ENCODE measurements at places on chromosomes 5 and 9.

- DNase-seq = no peak
Measured at GRCh38 chr5:122056913-122057312, 21.1 kb downstream of the LOX start.

DNA sequence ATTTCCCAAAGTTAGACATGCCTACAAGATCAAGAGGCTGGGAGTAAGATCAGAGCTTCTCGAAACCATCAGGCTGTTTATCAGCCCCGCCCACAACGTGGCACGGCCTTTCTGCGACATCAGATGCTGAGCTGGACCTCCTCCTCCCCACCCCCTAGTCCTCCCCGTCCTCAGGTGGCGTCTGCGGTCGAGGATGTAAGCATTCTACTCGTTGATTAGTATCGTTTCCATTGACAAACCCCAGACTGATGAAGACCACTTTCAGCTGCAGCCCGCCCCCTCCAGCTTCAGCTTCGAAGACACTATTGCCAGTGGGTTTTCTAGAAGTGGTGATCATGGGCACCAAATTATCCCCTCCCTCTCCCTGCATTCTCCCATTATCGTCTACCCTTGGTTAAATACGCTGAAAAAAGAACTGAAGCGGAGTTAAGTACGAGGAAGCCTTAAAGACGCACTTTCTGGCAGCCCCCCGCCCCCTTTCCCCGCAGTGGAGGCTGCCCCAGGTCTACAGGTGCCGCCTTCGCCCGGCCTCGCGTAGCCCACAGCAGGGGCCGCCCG, 1.1 kb downstream of the PPIC start:
- DNase-seq = peak; percentile 75

DNA sequence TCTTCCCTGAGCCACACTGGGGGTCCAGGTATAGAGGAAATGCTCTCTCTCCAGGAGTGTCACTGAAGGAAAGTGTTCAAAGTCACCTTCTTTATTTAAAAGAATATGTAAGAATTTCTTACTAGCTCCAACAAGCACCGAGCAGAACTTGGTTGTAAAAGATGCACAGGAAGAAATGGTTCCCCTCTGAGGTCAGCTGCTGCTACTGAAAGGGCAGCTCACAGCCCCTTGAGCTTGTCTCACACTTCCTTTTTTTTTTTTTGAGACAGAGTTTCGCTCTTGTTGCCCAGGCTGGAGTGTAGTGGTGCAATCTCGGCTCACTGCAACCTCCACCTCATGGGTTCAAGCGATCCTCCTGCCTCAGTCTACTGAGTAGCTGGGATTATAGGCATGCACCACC, 77.2 kb downstream of the PRRT1B start:
- no peak for DNase-seq

GRCh38 chr5:444226-444625, 1.2 kb downstream of the EXOC3 start:
- DNase-seq = no peak

DNA sequence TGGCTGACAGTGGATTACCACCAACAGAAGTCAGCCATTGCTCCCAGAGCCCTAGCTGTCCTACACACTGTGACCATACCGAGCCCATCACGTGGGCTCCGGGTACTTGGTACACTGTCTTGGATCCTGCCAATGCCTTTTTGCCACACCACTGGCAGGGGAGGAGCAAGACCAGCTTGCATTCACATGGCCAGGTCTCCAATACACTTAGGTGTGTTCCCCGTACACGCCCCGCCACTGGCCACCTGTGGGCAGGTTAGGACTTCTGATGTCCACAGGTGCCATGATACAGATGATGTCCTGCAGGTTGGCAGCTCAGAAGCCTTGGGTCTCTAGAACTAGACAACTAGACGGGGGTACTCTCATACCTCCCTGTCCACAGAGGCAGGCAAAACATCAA, 5.4 kb upstream of the DIPK1B start:
- DNase-seq = no peak

DNA sequence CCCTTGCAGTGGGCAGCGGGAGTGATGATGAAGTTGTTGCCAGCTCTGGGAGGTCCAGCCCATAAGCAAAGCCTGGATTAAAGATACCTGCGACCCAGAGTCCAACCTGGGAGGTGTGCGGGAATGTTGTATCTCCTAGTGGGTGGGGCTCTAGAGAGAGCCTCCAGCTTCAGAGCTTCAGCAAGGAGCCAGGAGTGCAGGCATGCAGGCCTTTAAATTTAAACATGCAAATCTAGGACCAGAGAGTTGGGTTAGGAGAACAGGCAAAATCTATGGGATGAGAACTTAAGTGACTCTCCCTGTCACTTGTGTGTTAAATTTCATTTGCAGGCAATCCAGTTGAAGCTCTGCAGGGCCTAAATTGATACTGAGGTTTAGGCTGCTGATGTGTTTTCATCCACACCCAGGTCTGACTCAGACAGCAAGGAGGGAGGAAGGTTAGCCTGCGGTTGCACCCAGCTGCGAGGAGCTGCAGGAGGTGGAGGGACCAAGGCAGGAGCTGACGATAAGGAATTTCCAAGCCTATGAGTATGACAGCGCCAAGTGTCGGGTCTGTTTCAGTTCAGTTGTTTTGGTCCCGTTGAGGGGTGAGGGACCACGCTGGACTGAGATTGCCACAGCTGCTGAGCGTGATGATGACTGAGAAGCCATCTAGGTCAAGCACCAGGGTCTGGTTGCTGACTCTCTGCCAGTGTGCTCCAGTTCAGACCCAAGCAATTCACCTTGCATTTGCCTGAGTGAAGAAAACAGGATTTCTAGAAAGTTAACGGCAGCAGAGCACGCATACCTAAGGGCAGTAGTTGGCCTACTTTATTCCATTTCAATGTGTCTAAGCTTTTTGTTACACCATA, 243.0 kb downstream of the ICE1 start:
- no peak for DNase-seq

DNA sequence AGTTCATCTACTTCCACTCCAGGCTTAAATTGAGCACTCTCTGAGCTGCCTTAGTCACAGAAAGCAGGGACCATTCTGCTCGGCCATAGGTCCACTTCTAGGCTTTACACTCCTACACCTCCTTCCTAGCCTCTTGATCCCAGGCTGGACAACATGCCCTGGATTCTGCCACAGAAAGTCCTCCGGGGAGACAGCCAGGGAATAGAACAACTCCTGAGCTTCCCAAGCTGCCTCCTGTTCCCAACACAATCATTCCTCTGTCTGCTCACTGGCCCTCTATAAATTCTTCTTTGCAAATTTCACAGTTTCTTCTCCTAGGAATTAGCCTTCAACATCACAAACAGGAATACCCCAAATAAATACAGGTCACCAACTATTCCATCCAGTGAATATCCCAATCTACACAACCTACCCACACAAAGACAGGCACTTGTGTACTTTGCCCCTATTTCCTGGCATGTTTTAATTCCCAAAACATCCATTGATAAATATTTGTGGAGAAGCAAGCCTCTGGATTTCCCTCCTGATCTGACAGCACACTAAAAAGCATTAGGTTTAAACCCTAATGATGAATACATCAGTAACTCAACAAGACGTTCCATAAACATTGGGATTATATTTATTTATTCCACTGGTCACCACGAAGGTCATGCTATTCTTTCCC, 125.5 kb downstream of the ENC1 start:
- DNase-seq = no peak

DNA sequence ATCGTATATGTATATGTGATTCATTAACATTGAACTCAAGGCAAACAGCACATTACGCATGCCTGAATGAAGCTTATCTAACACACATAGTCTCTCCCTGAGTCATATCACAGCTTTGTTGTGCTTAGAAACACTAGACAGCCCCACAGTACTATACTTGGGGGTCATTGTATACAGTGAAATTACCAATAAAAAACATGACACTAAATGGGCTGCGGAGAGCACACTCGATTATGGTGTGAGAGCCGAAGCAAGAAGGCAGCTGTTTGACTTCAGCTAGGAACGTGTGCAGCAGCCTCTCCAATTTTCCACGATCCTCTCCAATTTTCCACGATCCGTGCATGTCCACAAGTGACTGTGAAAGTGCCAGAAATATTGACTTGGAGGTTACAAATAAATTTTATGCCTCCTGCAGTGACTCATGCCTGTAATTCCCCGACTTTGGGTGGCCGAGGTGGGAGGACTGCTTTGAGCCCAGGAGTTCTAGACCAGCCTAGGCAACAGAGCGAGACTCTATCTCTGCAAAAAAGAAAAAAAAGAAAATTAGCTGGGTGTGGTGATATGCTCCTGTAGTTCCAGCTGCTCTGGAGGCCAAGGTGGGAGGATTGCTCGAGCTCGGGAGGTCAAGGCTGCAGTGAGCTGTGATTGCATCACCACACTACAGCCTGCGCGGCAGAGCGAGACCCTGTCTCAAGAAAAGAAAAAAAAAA, 102.4 kb downstream of the DAPK1 start:
- no peak for DNase-seq

GRCh38 chr9:72306761-72307160, 58.2 kb downstream of the ZFAND5 start:
- DNase-seq = no peak

- no peak for DNase-seq
Measured at GRCh38 chr5:122392824-122393223, 80.8 kb downstream of the SNCAIP start.

GRCh38 chr5:135750506-135750905, 84.0 kb upstream of the SLC25A48 start:
- no peak for DNase-seq

DNA sequence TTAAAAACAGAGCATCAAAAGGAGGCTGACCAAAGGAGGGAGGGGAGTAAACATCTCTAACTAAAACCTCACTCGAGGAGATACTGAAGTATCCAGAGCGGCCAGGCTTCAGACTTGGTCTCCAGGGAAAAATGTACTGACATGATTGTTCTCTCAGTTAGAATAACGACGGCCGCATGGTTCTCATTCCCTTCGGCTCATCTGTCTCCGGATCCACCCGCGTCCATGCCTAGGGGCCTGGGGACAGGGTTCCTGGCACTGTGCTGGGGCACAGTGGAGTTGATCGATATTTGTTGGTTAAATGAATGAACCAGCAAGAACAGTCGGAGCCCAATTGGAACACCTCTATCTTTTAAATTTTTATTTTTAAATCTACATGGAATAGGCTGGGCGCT, 167.1 kb upstream of the PHYKPL start:
- DNase-seq = no peak

DNA sequence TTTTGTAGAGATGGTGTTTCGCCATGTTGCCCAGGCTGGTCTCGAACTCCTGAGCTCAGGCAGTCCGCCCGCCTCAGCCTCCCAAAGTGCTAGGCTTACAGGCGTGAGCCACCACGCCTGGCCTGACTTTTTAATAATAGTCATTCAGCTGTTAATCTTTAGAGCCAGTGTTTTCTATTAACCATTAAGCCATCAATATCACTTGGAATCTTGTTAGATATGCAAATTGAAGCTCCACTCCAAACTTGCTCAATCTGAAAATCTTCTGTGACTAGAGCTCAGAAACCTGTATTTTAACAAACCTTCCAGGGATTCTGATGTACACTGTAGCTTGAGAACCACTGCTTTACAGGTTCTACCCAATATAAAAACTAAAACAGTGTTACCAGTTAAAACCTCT, 113.5 kb downstream of the CDC42SE2 start:
- DNase-seq = no peak

DNA sequence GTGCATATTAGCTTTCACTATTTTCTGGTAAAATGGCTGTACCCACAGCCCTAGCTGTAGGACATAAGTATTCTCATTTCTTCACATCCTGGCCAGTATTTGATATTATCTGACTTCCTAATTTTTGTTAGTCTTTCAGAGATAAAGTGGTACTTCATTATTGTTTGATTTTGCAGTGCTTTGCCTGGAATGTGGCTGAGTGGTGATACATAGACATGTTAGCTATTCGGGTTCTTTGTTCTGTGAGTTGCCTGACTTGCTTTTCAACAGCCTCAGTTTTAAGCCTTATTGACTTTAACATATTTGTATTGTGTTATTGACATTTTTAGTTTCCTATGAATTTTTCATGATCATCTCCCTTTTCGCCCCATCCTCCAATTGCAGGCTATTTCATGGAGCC, 161.1 kb downstream of the GABBR2 start:
- DNase-seq = no peak

DNA sequence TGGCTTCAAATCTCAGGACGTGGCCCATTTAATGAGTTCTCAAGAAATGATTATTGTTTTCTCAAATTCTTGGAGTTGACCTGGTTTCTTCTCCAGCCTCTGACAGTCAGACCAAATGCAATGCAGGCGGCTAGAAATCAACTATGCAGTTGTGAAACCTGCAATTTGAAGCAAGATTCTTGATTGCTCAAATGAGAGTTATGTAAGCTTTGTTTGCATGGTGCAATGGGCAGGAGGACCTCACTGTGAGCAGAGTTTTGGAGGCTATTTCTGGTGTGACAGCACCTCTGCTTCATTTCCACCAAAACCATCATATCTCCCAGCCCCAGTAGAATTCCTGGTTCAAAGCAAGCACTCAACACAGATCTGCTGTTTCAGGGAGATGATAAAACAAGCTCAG, 500.0 kb upstream of the KLF4 start:
- DNase-seq = no peak

GRCh38 chr9:29241320-29241719, 1668.0 kb upstream of the C9orf72 start:
- DNase-seq = no peak

DNA sequence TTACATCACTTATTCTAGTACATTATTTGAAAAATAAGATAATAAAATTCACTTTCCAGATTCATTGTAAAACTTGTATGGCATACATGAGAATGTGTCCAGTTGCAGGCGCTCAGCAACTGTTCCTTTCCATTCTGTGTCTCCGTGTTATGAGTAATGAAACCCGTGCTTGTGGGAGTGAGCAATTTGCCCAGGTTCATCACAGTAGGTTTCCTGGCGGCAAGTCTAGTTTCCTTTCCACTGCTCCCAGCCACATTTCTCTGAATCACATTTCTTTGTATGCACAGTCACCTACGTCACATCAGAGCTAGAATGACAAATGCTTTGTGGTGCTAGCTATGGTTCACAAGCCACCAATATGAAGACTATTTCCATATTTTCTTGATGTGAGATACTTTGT, 39.9 kb downstream of the MOCS2 start:
- peak; percentile 20 for DNase-seq

DNA sequence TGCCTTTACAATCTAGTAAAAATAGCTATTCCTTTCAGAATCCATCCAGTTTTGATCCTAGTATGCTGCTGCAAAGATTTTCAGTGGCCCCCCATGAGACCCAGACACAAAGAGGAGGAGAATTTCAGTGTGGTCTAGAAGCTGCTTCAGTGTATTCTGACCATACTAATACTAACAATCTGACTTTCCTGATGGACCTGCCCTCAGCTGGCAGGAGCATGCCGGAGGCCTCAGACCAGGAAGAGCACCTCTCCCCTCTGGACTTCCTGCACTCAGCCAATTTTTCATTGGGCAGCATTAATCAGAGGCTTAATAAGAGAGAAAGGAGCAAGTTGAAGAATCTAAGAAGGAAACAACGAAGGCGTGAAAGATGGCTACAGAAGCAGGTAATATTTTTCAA, 48.5 kb downstream of the RNF180 start:
- no peak for DNase-seq

DNA sequence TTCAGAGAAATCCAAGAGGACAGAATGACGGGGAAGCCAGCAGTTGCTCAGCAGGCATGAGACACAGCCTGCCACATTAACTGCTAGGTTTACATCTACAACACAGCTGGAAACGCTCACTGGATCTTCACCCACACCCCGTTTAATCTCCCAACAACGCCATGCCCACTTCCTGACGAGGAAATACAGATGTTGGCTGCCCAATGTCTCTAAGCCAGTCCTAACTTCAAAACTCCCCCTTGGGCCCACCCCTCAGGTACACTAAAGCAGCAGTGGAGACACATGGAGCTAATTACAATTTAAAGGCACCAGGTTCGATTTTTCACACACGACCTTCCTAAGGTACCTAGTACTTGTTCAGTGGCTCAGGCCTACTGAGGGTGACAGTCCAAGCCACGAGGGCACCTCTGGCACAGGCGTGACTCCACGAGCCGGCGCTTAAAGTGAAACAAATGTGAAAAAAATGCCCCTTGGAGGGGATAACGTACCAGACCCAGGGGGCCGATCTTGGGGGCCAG, 904 bp downstream of the RPL12 start:
- DNase-seq = no peak

All from SHP77 (cell line).